ENCODE measurements at places on chromosomes 6 and 20. TPM values are rescaled to one million over a fixed set of nuclear protein-coding genes. Genes with fewer than 3 reads are reported as not detected.
A peak's percentile ranks its signal among the peaks of the same experiment; 100 is the strongest.

The COL10A1 gene
- 1.9 TPM for total RNA-seq

The KCNK16 gene
- total RNA-seq = not detected

The PPP1R16B gene
- total RNA-seq = not detected

The DEFB125 gene
- total RNA-seq = not detected

The SULF2 gene
- 6.0 TPM for total RNA-seq

The ETV7 gene
- not detected for total RNA-seq

The CD109 gene
- total RNA-seq = 32.3 TPM

The MCHR2 gene
- total RNA-seq = not detected

DNA sequence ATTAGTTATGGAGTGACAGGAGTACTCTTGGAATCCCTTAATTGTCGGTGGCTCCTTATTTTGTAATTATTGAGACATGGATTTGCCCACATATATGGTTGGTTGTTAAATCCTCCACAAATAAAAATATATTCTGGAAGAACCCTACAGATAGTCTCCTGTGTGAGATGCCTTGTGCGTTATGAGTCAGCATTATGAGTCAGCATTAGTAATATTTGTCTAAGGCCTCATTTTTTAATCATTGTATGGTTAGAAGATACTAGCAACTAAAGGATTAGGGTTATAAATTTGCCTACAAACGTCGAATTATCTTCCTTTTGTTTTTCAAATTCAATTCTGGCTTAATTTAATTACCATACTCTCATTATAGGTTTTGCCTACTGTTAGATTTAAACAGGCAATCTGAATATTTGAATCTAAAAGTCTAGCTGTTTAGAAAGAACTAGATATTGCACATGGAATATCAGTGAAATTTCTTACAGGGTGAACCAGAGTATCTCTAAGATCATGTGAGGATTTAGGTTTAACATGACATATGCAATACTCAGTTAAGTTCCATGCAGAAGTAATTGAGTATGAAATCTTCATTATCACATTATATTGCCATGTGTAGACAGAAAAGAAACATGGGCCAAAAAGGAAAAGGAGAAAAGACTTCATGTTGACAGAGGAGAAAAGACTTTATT, 5.9 kb downstream of the C6orf58 start:
- DNase-seq = no peak

DNA sequence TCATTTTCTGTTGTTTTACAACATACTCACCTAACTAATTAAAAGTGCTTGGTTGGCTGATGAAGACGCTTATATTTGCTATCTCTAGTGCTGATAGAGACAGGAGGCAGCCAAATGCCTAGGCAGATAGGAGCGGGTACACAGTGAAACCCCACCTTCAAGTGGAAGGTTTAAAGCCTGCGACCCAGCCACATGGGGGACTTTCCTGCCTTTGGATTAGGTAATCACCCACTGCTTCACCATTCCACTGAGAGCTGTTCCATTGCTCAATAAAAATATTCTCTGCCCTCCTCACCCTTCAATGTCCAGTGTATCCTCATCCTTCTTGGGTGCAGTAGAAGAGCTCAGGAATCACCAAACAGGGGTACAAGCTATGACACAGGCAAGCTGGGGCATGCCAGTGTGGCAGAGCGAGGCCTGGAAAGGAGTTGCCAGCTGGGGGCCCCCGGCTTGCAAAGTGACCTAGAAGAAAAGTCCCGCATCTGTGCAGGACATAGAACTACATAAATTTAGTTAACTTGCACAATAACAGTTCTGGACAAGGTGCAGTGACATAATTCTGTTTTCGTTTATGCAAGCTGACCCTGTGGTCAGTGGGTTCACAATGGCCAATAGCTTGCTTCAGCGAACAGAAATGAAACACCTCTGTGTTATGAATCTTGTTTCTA, 112.0 kb upstream of the MLIP start:
- DNase-seq = no peak

- no peak for DNase-seq
Measured at GRCh38 chr6:137805622-137806021, 61.4 kb upstream of the TNFAIP3 start.

- no peak for DNase-seq
Measured at GRCh38 chr6:10307476-10307875, 107.4 kb downstream of the TFAP2A start.

- no peak for DNase-seq
Measured at GRCh38 chr6:54624779-54625178, 221.8 kb upstream of the FAM83B start.

DNA sequence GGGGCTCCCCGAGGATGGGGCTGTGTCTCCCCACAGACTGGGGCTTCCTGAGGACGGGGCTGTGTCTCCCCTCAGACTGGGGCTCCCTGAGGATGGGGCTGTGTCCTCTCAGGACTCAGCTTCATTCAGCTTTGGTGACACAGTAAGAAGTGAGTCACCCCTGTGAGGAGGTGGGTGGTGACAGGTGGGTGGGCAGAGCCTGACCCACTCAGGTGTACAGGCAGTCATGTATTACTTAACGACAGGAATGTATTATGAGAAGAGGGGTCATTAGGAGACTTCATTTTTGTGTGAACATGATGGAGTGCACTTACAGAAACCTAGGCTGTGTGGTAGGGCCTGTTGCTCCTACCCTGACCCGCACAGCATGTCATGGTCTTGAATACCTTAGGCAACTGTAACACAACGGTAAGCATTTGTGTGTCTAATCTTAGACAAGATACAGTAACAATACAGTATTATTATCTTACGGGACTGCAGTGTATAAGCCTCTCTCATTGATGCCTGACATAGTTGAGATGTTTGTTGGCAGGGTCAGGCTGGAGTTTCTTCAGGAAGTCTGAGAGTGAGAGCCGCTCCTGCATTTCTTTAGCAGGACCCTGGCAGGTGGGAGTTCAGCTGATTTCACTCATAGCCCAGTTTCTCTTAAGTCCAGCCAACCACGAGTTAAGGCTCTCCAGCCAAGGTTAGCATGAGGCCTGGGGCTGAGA, 10.9 kb upstream of the PGC start:
- DNase-seq = peak; percentile 14

DNA sequence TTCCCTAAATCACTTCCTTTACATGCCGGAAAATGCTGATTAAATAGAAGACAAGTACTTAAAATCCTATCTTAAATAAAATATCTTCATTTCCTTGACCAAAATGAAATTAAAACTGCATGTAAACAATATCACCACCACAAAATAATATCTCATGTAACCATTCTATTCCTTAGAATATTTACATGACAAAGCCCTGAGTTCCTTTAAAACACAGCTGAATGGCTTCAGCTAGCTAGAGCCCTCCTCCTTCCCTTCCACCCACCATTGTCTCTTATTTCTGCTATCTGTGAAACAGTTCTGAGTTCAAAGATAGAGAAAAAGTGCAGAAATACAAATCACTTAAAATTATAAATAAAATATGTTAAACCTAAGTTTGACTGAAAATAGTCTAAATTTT, 103.1 kb downstream of the HIVEP2 start:
- DNase-seq = no peak

Data from myocyte (in vitro differentiated cells).